Stimulated activated CD8-positive, alpha-beta memory T cell treated with anti-CD3 and anti-CD28 coated beads, Interleukin-15, amount 100 ng/mL, for 1 hour (primary cell): ENCODE measurements at places on chromosomes 12 and 14.

DNA sequence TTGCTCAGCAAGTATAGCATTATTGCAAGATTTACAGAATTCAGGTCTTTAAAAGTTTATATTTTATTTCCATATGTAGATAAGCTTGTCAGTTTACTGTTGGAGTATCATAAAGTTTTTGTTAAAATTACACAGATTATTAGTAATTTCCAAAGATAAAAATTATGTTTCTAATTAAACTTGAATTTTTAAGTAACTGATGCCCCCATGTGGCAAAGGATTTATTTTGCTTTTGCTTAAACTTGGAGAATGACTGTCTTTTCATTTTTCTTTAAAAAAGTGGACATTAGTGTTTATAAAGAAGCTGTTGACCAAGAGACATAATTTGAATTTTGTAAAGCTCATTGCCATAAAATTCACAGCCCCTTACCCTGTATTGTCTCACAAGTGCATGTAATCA is 45.8 kb downstream of the ETNK1 start:
- DNase-seq: no peak

DNA sequence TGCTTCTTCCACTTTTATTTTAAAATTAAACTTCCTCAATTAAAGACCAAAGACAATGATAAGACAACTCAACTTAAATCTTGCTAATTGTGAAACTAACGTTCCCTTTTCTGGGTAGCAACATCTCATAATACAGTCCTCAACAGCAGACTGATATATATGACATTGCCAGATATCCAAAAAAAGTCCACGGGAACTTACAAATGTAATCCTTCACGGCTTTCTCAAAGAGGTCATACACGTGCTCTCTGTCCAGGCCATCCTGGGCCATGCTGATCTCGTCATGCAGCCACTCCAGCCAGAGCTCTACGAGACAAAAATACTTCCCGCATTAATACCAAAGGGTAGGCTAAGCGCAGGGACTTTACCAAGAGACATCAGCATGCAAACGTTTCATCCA is 13.3 kb downstream of the SART3 start:
- DNase-seq: no peak

GRCh38 chr12:112480931-112481330 is 62.2 kb downstream of the PTPN11 start:
- no peak for DNase-seq

DNA sequence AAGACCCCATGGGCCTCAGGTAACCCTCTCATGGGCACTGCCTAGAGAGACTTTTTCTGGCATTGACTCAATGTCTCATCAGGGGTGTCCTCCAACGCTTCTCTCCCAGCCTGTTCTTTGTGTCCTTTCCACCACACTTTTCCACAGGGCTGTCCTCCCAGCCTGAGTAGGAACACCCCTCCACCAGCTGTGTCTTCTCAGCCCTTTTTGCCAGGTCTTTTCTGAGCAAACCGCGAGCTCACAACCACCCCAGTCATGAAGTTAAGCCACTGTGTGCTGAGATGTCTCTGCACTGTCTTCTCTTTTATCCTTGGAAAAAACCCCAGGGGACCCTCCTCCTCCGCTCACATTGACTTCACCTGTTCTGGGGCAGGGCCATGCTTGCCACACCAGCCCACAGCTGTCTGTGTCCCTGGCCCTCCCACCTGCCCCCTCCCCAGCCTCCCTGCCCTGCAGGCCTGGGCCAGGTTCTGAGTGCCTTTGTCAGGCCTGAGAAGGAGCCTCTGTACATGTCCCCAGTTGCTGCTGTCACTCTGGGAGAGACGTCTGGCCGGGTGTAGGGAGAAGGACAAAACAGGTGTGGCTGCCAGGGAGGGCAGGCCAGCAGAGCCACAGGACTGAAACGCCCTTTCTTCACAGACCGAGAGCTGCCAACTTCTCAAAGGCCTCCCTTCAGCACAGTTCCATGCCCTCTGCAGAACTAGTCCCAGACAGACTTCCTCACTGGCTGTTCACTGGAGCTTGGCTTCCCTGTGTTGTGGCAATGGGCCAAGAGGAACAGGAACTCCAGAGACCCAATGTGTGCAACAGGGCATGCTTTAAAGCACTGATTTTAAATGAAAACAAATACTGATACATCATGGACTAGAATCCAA is 50.5 kb upstream of the PNMA1 start:
- no peak for DNase-seq

DNA sequence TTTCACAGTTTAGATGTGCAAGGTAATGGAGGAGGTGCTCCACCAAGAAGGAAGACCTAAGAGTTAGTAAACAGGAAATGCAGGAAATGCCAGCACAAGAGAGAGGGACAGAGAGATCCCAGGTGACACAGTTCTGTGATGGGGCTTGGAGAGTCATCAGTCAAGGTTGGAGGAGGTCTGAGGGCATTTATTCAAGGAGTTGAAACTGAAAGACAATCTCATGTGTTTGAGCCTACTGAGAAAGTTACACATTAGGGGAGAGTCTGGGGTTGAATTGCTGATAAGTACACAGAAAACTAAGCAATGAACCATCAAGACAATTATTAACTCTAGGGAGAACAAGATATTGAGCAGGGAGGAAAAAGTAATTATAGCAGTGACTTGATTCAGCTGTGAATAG is 138.5 kb downstream of the ANO6 start:
- no peak for DNase-seq

DNA sequence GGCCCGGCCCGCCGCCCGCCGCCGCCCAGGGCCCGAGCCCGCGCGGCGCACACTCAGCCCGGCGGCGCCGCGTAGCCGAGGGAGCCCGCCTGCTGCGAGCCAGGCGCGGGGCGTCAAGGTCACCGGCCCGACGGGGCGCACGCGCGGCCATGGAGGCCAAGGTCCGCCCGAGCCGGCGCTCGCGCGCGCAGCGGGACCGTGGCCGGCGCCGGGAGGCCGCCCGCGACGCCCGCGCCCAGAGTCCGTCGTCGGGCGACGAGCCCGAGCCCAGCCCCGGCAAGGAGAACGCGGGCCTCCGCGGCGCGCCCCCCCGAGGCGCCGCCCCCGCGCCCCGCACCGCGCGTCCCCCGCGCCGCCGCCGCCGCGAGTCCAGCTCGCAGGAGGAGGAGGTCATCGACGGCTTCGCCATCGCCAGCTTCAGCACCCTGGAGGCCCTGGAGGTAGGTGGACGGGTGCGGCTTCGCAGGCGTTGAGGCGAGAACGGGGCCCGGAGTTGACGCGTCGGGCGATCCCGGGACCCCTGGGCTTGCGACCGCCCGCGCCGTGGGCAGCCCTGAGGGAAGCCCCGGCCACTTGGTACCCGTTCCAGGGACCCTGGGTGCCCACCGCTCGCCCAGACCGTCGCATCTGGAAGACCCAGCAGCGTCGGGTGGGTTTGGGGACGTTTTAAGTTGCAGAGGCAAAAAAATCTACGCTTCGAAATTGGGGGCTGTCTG is 629 bp downstream of the FBRSL1 start:
- DNase-seq: no peak

DNA sequence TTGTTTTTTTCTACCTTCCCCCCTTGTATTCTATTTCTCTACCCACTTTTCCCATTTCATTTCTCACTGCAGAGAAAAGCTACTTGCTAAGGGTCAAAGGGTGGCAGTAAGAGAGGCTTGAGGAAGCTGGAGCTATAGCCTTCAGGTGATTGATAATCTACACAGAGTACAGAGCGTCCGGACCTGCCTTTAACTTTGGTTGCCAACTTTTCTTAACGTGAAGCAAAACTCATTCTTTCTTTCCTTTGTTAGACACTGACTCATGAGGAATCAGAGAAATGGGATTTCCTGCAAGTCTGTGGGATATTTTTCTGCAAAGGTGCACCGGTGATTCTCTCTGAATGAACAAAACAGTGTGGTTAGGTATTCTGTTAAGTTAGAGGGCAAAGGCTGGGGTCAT is 133.3 kb downstream of the RMST start:
- no peak for DNase-seq

- no peak for DNase-seq
These were observed 242.5 kb downstream of the ADGRD1 start for GRCh38 chr12:131196220-131196619.
